ENCODE measurements at places on chromosomes 13 and 19.

DNA sequence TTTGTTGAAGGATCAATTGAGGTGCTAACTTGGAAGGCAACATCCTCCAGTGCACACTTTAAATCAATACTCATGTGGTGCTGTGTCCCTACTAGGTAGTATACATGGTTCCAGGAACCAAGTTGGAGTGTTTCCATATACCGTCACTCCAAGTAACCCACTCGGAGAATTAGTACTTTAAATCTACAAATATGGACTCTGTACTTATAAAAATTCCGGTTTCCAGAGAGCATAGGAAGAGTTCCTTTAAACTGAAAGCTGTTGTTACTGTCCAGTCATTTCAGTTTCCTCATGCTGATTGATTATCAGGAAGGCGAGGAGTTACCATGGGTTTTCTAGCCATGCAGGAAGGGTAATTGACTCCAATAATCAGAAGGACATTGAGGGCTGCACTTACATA is 7.2 kb downstream of the CPB2 start:
- no peak for DNase-seq

GRCh38 chr13:80030491-80030890 is 310.4 kb downstream of the SPRY2 start:
- DNase-seq: peak; percentile 47

GRCh38 chr13:65530688-65531087 is 1699.4 kb downstream of the PCDH9 start:
- DNase-seq: peak; percentile 7

DNA sequence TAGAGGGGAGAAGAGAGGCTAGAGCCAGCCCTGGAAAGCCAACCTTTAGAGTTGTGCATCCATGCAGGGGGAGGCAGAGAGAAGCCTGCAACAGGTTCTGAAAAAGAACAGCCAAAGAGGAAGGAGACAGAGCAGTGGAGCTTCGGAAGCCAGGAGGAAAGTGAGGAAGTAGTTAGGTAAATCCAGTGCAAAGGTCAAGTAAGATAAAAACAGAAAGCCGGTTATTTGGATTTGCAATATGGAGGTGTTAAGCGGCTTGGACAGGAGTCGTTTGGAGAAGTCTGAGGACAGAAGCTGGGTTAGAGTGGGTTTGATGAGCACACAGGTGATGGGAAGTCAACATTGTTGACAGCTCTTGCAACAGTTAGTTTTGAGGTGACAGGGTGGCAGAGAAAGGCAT is 53.5 kb upstream of the FLT1 start:
- DNase-seq: no peak

DNA sequence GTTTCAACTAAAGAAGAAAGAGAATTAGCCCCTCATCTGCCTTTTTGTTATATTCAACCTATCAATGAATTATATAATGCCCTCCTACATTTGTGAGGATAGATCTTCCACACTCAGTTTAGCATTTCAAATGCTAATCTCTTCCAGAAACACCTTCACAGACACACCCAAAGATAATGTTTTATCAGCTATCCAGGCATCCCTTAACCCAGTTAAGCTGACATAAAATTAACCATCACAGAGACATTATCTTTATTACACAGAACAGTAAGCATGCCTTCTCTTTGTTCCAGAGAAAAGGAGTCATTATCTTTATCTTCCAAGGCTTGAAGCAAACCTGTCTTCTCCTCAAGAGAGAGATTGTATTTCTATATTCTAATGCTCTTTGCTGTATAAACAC is 53.1 kb downstream of the PCDH20 start:
- no peak for DNase-seq
